Natural killer cell (primary cell): ENCODE measurements at places on chromosomes 7 and 10. TPM values are rescaled to one million over a fixed set of nuclear protein-coding genes. Genes with fewer than 3 reads are reported as not detected.

- no peak for DNase-seq
Observed at GRCh38 chr10:62934258-62934657, 118.1 kb upstream of the EGR2 start.

GRCh38 chr7:127761196-127761595 lies 109.2 kb downstream of the SND1 start:
- no peak for DNase-seq

GRCh38 chr10:124019886-124020797 lies 73.3 kb downstream of the CHST15 start:
- no peak for DNase-seq

- DNase-seq = no peak
Observed at GRCh38 chr7:4129481-4130122, 552.5 kb upstream of the FOXK1 start.

DNA sequence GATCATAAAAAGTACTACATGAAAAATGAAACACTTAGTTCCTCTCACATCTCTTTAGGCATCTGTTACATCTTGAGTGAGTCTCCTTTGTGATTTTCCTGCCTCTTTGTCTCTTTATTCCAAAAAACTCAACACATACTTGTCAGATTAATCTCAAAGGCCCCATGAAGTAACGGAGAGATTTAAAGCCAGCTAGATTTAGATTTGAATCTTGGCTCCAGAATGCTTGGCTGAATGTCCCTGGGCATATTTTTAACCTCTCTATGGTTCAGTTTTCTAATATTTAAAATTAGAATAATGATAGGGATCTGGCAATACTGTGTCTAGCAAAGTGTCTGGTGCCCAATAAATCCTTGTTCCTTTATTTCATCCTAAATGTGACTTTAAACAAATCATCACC lies 140.0 kb downstream of the DGKB start:
- no peak for DNase-seq

- no peak for DNase-seq
Observed at GRCh38 chr7:107269790-107270189, 101.0 kb downstream of the HBP1 start.

- DNase-seq = no peak
Observed at GRCh38 chr7:6165521-6166320, 106.7 kb downstream of the CYTH3 start.

The PRTFDC1 gene
- total RNA-seq = 1.9 TPM

The XRCC2 gene
- total RNA-seq = 1.0 TPM

The PCLO gene
- total RNA-seq = not detected

The OR9A2 gene
- not detected for total RNA-seq

The CNTNAP2 gene
- 0.18 TPM for total RNA-seq
